ENCODE measurements at places on chromosomes 16 and 17.
A peak's percentile ranks its signal among the peaks of the same experiment; 100 is the strongest.

DNA sequence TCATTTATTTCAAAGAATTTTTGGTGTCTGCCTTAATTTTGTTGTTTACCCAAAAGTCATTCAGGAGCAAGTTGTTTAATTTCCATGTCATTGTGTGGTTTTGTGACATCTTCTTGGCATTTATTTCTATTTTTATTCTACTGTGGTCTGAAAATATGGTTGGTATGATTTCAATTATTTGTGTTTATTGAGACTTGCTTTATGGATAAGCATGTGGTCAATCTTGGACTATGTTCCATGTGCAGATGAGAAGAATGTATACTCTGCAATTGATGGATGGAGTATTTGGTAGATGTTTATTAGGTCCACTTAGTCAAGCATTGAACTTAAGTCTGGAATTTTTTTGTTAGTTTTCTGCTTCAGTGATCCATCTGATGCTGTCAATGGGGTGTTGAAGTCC, 383.0 kb downstream of the PMP22 start:
- no peak overlapping the region for H3K4me3 ChIP-seq
- peak; percentile 37 for DNase-seq
- H3K27ac ChIP-seq = no peak overlapping the region
- H3K4me1 ChIP-seq = no peaks in the 10 kb centered on the region

- peaks cover 5% of the 10 kb centered on the region for H3K27me3 ChIP-seq
- peak overlapping the region; percentile 92 for H3K27ac ChIP-seq
- DNase-seq = peak; percentile 2
- no peak overlapping the region for H3K4me3 ChIP-seq
- no peaks in the 10 kb centered on the region for H3K36me3 ChIP-seq
These were observed 240.3 kb upstream of the DYNLRB2 start for GRCh38 chr16:80300456-80300855.

DNA sequence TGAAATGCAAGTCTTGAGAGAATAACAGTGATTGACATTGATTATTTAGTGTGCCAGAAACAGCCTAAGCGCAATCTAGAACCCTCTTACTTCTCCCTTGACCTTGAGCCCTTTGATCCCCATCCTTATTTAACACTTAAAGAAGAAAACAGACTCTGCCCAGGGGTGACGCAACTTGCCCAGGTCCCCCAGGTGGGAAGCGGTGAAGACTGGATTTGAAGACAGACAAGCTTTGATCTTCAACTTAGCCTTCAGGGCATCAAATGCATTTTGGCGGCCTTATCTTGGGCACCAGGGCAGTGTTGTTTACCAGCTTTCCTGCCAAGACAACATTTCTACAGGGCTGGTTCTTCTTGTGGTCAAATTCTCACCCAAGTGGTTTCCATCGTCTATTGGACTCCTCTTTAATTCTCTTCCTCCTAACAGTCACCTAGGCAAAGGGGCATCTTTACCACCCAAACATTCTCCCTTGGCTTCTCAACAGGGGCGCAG, 8.9 kb upstream of the CIITA start:
- DNase-seq = no peak
- H3K27ac ChIP-seq = no peak overlapping the region
- no peak overlapping the region for H3K4me3 ChIP-seq
- peaks cover 5% of the 10 kb centered on the region for H3K27me3 ChIP-seq
- peaks cover 8% of the 10 kb centered on the region for H3K4me1 ChIP-seq

GRCh38 chr17:61422869-61423268, 23.2 kb downstream of the TBX2 start:
- no peaks in the 10 kb centered on the region for H3K36me3 ChIP-seq
- no peak overlapping the region for H3K4me3 ChIP-seq
- peaks cover 5% of the 10 kb centered on the region for H3K4me1 ChIP-seq
- no peak for DNase-seq
- H3K27me3 ChIP-seq = peaks cover 44% of the 10 kb centered on the region

DNA sequence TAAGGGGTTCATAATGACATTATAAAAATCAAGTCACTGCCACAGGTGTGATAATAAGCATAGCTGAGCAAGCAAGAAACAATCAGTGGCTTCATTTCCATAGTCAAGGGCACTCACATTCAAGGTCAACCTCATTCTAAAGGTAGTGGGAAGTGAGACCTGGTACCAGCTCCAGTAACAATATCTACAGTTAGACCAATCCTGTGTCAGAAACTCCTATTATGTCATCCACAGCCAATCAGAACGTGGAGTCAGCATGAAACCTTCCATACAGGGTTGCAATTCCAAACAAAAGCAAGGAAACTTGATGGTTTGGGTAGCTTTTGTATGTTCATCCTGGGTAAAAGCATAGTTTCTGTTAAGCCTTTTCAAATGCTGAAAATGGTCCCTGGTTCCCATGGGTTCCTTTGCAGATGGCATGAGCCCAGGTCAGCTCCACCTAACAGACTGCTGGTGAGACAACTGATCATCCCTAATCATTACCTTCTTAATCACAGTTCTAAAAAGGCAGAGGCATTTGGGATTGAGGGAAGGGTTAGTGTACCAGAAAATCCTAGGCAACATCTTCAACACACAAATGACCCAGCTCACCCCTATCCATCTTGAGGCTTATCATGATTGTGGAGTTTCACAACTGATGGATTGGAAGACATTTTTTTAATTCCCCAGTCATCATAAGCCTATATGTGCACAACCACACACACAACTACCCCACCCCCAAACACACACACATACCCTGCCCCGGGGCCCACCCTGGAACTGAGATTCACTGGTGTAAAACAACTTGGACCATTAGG, 30.4 kb downstream of the TEX2 start:
- no peaks in the 10 kb centered on the region for H3K27me3 ChIP-seq
- no peak for DNase-seq
- H3K4me1 ChIP-seq = peaks cover 13% of the 10 kb centered on the region
- no peak overlapping the region for H3K4me3 ChIP-seq
- no peak overlapping the region for H3K27ac ChIP-seq

- no peak overlapping the region for H3K4me3 ChIP-seq
- peaks cover 2% of the 10 kb centered on the region for H3K4me1 ChIP-seq
- no peak for DNase-seq
- peaks cover 49% of the 10 kb centered on the region for H3K27me3 ChIP-seq
These were observed 56.1 kb downstream of the RMI2 start for GRCh38 chr16:11401161-11402050.

DNA sequence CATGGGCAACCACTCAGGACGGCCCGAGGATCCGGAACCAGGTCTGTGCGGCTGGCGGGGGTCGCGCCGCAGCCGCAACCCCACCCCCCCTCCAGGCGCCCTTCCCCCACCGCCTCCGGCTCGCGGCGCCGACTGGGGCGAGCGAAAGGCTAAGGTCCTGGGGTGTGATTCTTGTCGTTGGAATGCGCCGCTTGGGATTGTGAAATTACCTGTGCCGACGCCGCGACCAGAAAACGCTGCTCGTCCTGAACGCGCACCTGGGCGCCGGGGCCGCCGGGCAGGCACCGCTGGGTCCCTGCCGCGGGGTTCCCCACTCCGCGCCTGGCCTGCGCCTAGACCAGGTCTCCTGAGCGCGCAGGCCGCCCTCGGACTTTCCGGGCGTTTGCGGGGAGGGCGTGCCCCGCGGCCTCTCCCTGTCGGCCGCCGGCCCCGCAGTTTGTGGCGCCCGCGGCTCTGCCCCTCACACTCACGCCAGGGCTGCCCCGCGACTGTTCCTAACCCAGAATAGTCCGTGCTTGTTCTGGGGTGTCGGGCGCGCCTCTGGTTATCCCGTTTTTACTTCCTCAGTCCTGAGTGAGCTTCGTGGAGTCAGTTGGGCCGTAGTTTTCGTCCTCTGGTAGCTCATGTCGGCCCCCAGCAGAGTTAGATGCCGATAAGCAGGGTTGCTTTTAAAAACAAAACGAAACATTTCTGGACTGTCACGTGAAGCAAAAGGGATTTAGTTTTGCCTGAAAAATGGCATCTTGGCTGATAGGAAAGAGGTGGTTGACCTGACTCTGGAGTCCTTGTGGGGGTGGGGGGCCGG, 147.2 kb downstream of the SPECC1 start:
- peak overlapping the region; percentile 86 for H3K4me3 ChIP-seq
- H3K27me3 ChIP-seq = no peaks in the 10 kb centered on the region
- H3K4me1 ChIP-seq = peaks cover 4% of the 10 kb centered on the region
- DNase-seq = peak; percentile 60
- peak overlapping the region; percentile 27 for H3K27ac ChIP-seq
- no peaks in the 10 kb centered on the region for H3K36me3 ChIP-seq

DNA sequence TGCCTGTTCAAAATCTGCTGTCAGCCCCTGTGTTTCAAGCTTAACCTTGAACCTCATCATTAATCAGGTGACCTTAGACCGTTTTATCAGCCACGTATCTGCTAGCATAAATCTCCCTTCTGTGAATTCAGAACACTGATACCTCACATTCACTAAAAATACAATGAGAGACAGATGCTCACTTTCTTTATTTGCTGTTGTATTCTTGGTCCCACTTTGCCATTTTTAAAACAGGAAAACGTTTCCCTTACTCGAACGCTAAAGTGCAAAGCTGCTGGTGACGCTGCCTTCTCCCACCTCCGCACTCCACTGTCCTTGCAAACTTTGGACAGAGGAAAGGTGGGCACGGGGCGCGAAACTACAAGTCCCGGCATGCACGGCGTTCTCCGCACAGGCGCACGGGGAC, 220 bp upstream of the ARHGAP44 start:
- no peak for DNase-seq
- no peak overlapping the region for H3K27ac ChIP-seq
- H3K36me3 ChIP-seq = no peaks in the 10 kb centered on the region
- H3K4me1 ChIP-seq = peaks cover 7% of the 10 kb centered on the region

GRCh38 chr17:78832541-78832810, 8.1 kb downstream of the USP36 start:
- H3K36me3 ChIP-seq = peaks cover 66% of the 10 kb centered on the region
- no peak overlapping the region for H3K27ac ChIP-seq
- DNase-seq = no peak
- peaks cover 2% of the 10 kb centered on the region for H3K4me1 ChIP-seq
- H3K27me3 ChIP-seq = no peaks in the 10 kb centered on the region
- no peak overlapping the region for H3K4me3 ChIP-seq

- no peak for DNase-seq
- H3K4me3 ChIP-seq = no peak overlapping the region
- H3K4me1 ChIP-seq = no peaks in the 10 kb centered on the region
These were observed 33.3 kb upstream of the USP43 start for GRCh38 chr17:9612006-9612405.

DNA sequence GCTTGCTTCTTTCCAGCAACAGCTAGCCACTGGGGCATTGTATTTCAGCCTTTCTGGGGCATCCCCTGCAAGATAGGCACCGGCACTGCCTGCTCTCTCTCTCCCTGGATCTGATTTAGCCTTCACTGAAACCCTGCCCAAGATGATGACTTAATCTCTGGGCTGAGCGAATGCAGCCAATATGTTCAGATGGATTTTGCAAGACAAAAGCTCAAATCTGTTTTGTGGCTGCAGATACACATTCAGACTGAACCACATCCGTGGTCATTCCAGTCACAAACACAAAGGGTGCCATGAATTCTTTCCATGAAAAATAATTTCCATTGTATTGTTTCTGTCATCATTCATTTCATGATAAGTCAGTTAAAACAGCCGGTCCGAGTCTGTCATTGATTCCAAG, 24.2 kb downstream of the SOST start:
- H3K27me3 ChIP-seq = no peaks in the 10 kb centered on the region
- no peak overlapping the region for H3K4me3 ChIP-seq
- no peaks in the 10 kb centered on the region for H3K36me3 ChIP-seq
- H3K27ac ChIP-seq = no peak overlapping the region
- no peak for DNase-seq
- H3K4me1 ChIP-seq = peaks cover 2% of the 10 kb centered on the region

- peaks cover 5% of the 10 kb centered on the region for H3K4me1 ChIP-seq
- peaks cover 4% of the 10 kb centered on the region for H3K36me3 ChIP-seq
- no peak overlapping the region for H3K4me3 ChIP-seq
- H3K27me3 ChIP-seq = no peaks in the 10 kb centered on the region
These were observed 139.4 kb downstream of the ZFHX3 start for GRCh38 chr16:72908362-72909167.

- no peak overlapping the region for H3K4me3 ChIP-seq
- H3K27me3 ChIP-seq = no peaks in the 10 kb centered on the region
- H3K27ac ChIP-seq = no peak overlapping the region
- H3K4me1 ChIP-seq = peaks cover 2% of the 10 kb centered on the region
- peak; percentile 87 for DNase-seq
These were observed 38.3 kb upstream of the HAPSTR1 start for GRCh38 chr16:9053006-9053601.

GRCh38 chr16:69701452-69701851, 24.9 kb downstream of the NQO1 start:
- no peak for DNase-seq
- no peak overlapping the region for H3K27ac ChIP-seq
- H3K4me1 ChIP-seq = no peaks in the 10 kb centered on the region
- H3K4me3 ChIP-seq = no peak overlapping the region
- H3K36me3 ChIP-seq = peaks cover 6% of the 10 kb centered on the region

GRCh38 chr16:21226749-21227148, 6.8 kb upstream of the ANKS4B start:
- DNase-seq = no peak
- H3K4me3 ChIP-seq = no peak overlapping the region
- no peak overlapping the region for H3K27ac ChIP-seq

Measured in mesenchymal stem cell (in vitro differentiated cells and primary cell).